ENCODE measurements at places on chromosomes 7 and 10. TPM values are rescaled to one million over a fixed set of nuclear protein-coding genes. Genes with fewer than 3 reads are reported as not detected.

Gene RGR
- not detected for total RNA-seq

DNA sequence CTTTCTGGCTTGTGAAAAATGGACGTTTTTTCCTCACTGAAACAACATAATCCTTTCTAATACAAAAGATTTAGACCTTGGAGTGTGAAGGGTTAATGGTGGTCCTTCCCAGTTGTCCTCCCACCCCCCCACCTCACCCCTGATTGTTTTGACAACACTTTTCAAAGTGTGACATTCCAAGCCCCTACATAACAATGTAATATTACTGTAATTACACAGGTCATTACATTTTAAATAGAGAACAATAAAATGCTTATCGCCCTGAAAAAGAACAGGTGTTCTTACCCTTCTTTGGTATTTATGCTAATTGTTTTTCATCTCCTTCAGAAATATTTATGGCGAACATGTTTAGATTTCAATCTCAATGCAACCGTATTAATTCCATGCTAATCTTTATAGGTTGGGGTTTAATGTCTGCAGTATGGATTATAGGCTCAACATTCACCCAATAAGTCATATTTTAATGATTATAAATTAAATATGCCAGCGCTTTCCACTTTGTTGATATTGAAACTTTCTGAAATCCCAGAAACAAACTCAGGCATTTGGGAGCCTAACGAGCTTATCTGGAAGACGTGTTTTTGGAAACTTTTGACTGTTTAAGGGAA lies 5.0 kb downstream of the TCF7L2 start:
- H3K4me1 ChIP-seq, result peaks cover 11% of the 10 kb centered on the region
- DNase-seq, result no peak
- no peak overlapping the region for H3K4me3 ChIP-seq
- H3K27me3 ChIP-seq, result peaks cover 75% of the 10 kb centered on the region
- peaks cover 3% of the 10 kb centered on the region for H3K36me3 ChIP-seq
- no peak overlapping the region for H3K27ac ChIP-seq

DNA sequence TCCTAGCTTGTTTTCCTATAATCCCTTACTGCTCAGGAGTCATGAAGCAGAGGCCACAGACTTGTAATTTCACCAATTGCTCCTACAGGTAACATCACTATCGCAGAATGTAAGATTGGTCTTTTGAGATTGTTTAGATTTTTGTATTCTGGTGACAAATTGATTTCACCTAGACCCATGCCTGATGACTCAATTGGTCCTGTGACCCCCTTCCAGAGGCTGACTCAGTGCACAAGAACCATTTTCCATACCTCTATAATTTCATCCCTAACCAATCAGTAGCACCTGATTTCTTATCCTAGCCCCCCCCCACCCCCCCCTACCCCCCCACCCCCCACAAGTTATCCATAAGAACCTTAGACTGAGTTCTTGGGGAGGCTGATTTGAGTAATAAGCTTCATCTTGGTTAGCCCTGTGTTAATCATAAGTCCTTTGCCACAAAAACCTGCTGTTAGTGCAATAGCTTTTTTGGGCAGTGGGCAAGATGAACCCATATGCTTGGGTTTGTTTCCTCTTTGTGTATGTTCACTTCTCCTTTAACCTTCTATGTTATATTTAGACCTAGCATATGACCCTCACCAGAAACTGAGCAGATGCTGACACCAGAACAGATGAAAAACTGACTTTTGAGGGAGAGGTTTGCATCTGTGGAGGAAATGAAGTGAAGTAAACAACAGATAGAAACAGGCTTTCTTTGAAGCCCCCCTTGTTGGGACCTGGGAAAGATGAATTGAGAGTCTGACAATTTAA lies 187.1 kb downstream of the KIF20B start:
- no peaks in the 10 kb centered on the region for H3K36me3 ChIP-seq
- H3K27ac ChIP-seq, result no peak overlapping the region
- no peak overlapping the region for H3K4me3 ChIP-seq

Gene MSMB
- total RNA-seq, result not detected

GRCh38 chr7:48522692-48523091 lies 351.4 kb downstream of the ABCA13 start:
- DNase-seq, result peak; percentile 21
- no peak overlapping the region for H3K4me3 ChIP-seq
- no peaks in the 10 kb centered on the region for H3K36me3 ChIP-seq
- H3K27ac ChIP-seq, result no peak overlapping the region
- no peaks in the 10 kb centered on the region for H3K4me1 ChIP-seq
- no peaks in the 10 kb centered on the region for H3K27me3 ChIP-seq

Gene C7orf33
- not detected for total RNA-seq

Gene EEPD1
- 0.61 TPM for total RNA-seq

Gene CPXM2
- total RNA-seq, result not detected

GRCh38 chr10:36026081-36026480 lies 384.0 kb upstream of the FZD8 start:
- no peak overlapping the region for H3K4me3 ChIP-seq
- DNase-seq, result no peak
- no peaks in the 10 kb centered on the region for H3K36me3 ChIP-seq
- no peaks in the 10 kb centered on the region for H3K27me3 ChIP-seq
- H3K4me1 ChIP-seq, result no peaks in the 10 kb centered on the region

GRCh38 chr10:17712053-17712452 lies 39.9 kb upstream of the TMEM236 start:
- H3K4me3 ChIP-seq, result no peak overlapping the region
- DNase-seq, result no peak
- no peaks in the 10 kb centered on the region for H3K4me1 ChIP-seq
- no peak overlapping the region for H3K27ac ChIP-seq

DNA sequence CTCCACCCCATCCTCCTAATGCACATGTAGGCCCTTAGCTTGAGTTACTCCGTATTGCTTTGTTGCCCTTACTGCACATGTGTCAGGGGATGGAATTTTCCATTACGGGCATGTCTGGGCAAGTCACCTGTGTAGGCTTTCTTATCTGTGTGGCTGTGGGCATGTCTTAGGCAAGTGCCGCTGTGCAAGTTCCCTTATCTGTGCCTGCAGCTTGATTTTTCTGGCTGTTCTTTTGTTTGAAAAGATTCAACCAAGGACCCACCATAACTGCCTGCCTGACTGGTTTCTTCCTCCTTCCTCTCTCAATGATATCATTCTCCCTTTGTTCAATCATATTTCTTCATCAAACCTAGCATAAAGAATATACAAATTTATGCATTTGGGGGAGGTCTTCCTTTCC lies 88.5 kb downstream of the AKR1D1 start:
- peaks cover 13% of the 10 kb centered on the region for H3K27me3 ChIP-seq
- no peak overlapping the region for H3K27ac ChIP-seq
- H3K4me1 ChIP-seq, result peaks cover 10% of the 10 kb centered on the region
- no peak for DNase-seq

DNA sequence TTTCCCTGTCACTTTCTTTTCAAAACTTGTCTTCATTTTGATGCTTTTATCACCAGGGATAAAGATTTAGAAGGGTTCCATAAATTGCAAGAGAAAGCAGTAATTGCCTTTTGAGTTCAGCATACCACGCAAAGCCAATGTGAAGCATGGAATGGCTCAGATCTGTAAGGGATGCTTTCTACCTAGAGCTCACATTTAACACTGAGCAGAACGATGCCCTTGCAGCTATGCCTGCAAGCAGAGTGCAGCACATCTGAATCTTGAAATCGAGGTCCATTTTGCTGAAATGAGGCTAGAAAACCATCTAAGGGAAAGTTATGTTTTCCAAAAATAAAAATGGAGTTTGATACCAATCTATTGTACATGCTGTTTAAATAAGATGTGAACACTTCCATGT lies 171.2 kb upstream of the CELF2 start:
- H3K4me1 ChIP-seq, result no peaks in the 10 kb centered on the region
- H3K36me3 ChIP-seq, result no peaks in the 10 kb centered on the region
- H3K4me3 ChIP-seq, result no peak overlapping the region
- peaks cover 20% of the 10 kb centered on the region for H3K27me3 ChIP-seq
- DNase-seq, result no peak

Gene CPED1
- total RNA-seq, result not detected

Gene USP6NL
- total RNA-seq, result 0.83 TPM
